ENCODE measurements at places on chromosomes 11 and 22.

DNA sequence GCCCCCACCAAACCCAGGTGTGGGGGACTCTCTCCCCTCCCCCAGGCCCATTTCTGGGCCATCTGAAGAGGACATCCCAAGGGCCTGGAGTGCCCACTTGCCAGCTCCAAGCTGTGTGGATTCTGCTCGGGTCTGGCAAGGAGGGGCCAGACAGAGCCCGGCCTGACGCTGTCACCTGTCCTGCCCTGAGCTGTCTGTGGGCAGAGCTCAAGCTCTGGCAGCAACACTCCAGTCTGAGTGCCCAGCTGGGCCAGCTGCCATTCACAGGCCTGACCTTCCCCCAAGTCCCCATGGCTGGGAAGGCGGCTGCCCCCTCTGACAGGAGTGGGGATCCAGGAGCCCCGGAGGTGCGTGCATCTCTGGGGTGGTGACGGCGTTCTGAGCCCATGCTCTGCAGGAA lies 6.2 kb upstream of the PIM3 start:
- ATAC-seq: no peak

GRCh38 chr11:104152941-104153505 lies 10.9 kb downstream of the PDGFD start:
- ATAC-seq: no peak

DNA sequence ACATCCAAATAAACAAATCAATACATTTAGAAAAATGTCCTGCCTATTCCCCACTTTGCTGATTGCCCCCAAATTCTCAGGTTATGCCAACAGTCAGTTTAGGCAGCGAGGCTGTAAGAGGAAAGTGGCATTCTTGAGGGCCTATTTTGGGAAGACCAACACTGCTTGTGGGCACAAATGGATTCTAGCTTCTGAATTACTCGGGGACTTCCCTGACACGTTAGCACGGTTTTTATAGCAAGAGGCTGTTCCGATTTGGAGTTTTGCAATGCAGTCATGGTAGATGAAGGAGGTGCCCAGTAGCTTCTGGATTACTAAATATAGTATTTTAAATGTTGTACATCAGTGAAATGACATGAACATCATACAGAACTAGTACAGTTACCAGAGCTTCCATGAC lies 13.1 kb downstream of the RCN1 start:
- ATAC-seq: no peak

GRCh38 chr11:69510471-69511357 lies 29.3 kb downstream of the LINC01488 start:
- ATAC-seq: no peak

GRCh38 chr11:12129227-12129626 lies 18.8 kb downstream of the MICAL2 start:
- no peak for ATAC-seq

DNA sequence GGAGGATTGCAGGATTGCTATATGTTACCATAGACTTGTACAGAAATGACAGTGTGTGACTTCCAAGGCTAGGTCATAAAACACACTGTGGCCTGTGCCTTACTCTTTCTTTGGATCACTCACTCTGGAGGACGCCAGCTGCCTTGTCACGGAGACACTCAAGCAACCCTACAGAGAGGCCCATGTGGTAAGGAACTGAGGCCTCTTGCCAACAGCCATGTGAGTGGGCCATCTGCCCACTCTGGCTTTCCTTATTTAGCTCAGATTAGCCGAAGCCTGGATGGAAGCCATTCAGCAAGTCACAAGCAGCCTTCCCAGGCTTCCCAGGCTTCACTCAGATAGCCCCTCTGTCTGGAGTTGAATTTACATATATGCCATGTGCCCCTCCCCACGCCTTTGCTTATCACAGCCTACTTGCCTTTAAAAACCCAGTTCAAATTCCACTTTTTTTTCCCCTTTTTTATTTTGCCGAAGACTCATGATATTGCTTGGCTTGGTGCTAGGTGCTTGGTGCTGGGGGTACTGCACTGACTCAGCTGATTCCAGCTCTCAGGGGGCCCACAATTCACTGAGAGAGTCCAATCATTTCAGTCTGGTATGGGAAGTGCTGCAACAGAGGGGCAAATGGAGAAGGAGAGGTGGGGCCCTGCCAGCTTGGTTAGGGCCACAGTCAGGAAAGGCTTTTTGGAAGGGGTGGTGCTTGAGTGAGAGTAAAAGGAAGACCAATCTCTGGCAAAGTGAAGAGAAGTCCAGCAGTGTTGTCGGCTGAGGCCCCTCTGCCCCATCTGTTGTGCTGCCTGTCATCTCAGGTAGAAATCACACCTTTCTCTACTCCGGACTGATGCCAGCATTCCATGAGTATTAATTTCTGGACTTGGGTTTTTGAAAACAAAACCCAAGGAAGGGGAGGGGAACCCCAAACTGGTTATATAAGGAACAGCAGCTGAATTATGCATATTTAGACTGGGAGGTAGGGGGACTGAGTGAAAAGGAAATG lies 14.5 kb upstream of the P4HA3 start:
- no peak for ATAC-seq

- ATAC-seq: no peak
Observed at GRCh38 chr11:81920205-81920604, 813.5 kb downstream of the FAM181B start.

- ATAC-seq: no peak
Observed at GRCh38 chr11:134346976-134347350, 15.2 kb downstream of the GLB1L2 start.

DNA sequence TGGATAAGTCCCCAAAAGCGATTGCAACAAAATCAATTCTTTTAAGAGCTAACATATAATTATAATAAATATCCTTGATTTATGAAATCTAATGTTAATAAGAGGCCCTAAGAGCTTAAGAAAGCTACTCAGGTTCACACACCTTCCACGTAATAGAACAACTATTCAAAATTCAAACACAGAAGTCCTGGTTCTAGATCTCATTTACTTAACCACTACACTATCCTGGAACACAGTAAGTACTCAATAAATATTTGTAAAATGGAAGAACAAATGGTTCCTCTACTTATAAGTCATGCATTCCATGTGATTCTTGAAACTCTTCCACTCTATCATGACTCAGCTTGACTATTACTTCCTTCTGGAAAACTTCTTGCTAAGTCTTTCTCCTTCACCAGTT lies 268.2 kb downstream of the FAM181B start:
- ATAC-seq: no peak

DNA sequence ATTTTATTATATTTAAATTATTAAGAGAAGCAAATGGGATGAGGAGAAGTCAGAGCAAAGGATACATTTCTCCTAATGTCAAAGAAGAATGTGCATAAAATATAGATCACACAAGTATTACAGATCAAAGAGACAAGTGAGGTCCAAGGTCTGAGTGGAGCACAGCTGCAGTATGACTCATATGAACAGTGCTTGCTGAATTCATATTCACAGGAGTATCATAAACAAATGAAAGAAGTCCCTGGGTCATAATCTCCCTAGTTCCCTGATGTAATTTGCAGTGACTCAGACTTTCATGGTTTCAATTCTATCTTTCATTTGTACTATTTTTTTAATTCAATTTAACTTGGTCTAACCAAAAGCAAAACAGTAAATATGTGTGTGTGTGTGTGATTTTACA lies 499.0 kb upstream of the CCDC179 start:
- no peak for ATAC-seq

DNA sequence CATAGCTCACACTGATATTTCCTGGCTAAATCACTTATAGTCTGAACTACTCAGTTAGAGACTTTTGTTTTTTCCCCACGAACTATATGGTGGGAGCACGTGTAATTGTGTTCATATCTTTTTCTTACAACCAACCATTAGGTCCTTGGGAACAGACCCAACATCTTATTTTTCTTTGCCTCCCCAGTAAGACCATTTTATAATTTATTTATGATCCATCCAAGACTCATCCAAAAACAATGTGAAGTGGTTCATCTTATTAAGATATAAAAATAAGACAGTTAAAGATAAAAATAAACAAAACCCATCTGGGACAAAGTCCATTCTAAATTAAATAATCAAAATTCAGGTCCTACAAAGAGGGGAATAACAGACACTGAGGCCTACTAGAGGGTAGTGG lies 90.8 kb downstream of the FAM168A start:
- ATAC-seq: no peak

DNA sequence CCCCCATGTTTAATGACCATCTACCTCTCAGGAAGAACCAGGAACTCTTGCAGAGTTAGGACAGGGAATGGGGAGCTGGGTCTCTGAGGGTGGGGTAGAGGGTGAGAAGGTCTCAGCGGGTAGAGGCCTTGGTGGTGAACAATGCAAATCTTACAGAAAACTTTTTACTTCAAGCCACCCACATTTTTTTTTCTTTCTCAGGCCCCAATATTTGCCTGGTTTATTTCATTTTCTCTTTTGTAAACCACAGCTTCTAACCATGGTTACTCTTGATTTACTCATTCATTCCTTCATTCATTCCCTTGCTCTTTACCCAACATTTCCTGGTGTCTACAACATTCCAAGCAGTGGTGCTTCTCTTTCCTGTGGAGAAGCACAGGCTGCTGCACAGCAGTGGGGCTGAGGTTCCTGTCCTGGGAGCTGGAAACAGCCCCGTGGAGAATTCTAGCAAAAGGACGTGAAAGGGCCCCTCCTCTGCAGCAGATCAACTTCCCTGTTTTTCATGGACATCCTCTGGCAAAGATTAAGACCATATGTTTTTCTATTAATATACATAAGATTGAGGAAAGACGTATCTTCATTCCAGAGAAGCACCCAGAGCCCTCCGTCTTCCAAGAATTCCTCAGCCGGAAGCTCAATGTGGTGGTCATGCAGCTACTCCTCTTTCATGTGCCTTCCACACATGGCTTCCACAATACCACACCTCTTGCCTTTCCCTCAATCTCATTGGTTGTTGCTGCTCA lies 224.4 kb upstream of the SESN3 start:
- ATAC-seq: no peak

DNA sequence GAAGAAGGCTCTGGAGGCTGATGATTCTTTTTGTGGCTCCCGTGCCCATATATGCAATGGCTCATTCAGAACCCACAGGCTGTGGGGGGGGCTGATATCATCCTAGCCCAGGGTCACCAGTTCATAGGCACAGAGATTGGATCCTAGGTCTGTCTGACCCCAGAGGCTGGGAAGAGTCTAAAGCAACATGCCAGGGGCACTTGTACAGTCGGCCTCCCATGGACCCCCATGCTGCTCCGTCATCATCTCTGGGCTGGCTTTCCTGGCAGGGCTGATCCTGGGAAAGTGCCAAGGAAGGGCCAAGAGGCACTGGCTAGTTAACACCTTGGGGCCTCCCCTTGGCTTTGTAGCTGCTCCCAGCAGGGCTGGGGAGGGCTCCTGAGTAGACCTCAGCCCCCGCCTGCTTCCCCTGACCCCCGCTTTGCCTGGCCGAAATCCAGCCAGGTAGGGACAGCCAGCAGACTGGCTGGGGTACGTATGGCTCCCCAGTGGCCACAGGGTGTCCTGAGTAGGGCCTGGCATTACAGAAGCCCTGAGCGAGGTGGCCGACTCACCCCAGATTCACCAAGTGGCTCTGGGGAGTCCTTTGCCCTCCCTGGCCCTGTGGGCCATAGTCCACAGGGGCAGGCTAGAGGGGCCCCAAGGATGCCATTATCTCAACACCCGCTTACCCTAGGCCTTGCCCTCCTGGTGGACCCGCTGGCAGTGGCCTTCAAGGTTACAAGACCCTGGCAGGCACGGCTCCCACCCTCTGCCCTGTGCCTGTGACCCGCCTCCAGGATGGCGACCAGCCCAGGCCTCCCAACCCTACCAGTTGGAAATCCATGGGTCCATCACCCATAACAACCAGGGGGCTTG lies 22.5 kb downstream of the FADS3 start:
- no peak for ATAC-seq

DNA sequence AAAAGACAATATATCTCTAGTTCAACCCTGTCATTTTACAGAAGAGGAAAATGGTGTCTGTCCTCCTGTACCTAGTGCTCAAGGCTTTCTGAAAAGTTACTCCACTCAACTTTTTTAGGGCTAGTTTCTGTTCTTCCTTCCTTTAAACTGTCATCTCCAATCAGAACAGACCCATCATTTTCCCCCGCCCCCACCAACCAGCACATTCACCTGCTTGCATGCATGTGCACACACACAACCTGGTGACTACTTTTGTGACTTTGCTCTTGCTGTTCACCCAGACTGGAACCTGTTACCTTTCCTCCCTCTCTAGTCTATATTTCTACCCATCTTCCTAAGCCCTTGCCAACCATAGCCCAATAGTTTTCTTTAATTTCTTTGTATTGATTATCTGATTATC lies 5.6 kb downstream of the FBXO7 start:
- no peak for ATAC-seq

DNA sequence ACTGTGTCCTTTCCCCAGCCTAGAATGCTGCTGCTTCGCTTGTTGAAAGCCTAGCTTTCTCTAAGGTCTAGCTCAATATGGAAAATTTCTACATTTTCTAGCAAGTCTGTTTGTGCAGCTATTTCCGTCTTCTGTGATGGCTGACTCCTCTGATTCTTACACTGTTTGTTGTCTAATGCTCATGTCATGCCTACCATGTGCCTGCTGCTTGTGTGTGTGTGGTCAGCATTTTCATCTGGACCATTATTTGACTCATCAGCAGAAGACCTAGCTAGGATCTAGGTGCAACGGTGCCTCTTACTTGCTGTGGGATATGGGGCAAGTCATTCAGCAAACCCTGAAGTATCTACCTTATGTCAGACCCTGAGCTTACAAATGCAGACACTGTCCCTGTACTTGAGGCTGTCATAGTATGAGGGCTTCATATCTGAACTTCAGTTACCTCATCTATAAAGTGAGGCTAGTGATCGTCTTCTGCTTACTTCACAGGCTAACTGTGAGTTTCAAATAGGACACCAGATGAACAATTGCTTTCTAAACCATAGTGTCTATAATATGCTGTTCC lies 86.5 kb upstream of the MYO18B start:
- ATAC-seq: no peak

DNA sequence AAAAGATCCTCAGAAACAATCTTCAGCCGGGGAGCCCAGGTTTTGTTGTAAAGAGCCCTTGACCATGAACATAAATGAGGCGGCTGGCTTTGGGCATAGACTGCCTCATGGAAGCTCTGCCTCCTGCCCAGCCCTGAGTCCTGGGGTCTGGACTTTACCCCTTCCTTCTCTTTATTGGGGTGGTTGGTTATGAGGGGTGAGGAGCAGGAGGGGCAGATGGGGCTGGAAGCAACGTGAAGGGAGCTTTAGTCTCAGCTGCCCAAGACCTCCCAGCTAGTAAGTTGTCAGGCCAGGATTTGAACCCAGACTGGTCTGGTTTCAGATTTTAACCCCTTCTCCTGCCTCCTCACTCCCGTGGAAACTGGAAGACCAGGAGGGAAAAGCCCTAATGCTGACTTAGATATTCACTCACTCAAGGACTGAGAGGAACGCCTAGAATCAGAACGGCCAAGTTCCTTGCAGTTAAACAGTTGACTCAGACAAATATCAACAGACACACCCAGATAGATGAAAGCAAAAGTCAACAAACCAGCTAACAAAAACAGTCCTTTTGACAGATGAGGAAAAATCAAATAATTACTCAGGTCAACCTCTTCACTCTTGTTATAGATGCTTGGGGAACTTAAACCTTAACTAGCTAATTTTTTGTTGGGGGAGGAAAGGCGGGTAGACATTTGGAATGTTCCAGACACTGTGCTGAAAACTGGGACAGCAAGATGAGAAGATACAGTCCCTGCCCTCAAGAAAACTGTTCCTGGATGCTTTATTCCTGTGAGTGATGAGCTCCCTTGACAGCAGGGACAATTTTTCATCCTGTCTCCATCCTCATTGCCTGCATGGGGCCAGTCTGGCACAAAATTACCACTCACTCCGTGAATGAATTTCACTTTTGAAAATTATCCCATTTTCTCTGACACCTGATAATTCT lies 20.8 kb upstream of the ARRB1 start:
- ATAC-seq: no peak
